ENCODE measurements at places on chromosomes 12 and 14.

GRCh38 chr14:30585204-30585603, 26.2 kb downstream of the G2E3 start:
- no peak overlapping the region for H3K27ac ChIP-seq
- no peaks in the 10 kb centered on the region for H3K27me3 ChIP-seq
- H3K4me1 ChIP-seq = peaks cover 23% of the 10 kb centered on the region
- peaks cover 65% of the 10 kb centered on the region for H3K36me3 ChIP-seq

GRCh38 chr12:7143564-7143963, 13.4 kb downstream of the CLSTN3 start:
- peaks cover 62% of the 10 kb centered on the region for H3K36me3 ChIP-seq
- H3K4me3 ChIP-seq = no peak overlapping the region
- H3K27ac ChIP-seq = no peak overlapping the region
- H3K27me3 ChIP-seq = no peaks in the 10 kb centered on the region
- peaks cover 9% of the 10 kb centered on the region for H3K4me1 ChIP-seq

- H3K36me3 ChIP-seq = no peaks in the 10 kb centered on the region
- H3K27ac ChIP-seq = no peak overlapping the region
- H3K27me3 ChIP-seq = no peaks in the 10 kb centered on the region
Measured at GRCh38 chr12:78725033-78725432, 139.5 kb upstream of the SYT1 start.

- no peak overlapping the region for H3K27ac ChIP-seq
- no peaks in the 10 kb centered on the region for H3K27me3 ChIP-seq
- H3K4me1 ChIP-seq = no peaks in the 10 kb centered on the region
- no peak overlapping the region for H3K4me3 ChIP-seq
- no peak for DNase-seq
Measured at GRCh38 chr12:124160097-124160756, 134.7 kb upstream of the RFLNA start.

GRCh38 chr12:27142101-27142721, 59.8 kb upstream of the C12orf71 start:
- no peak overlapping the region for H3K4me3 ChIP-seq
- peaks cover 28% of the 10 kb centered on the region for H3K4me1 ChIP-seq
- H3K27me3 ChIP-seq = no peaks in the 10 kb centered on the region
- H3K36me3 ChIP-seq = no peaks in the 10 kb centered on the region
- DNase-seq = peak; percentile 21

DNA sequence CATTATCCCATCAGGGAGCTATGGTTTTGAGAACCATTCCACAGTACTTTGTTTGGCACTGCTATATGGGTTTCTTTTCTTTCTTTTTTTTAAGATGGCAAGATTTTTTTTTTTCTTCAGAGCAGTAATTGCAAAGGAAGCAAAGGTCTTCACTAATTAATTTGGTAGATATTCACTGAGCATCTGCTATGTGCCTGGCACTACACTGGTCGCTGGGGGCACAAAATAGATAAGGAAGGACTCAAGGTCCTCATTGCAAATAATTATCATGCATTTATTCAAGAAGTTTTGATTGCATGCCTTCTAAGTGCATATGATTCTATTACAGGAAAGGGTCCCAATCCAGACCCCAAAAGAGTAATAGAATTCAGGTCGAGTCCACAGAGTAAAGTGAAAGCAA, 10.0 kb upstream of the ATP2A2 start:
- DNase-seq = no peak
- peaks cover 33% of the 10 kb centered on the region for H3K27me3 ChIP-seq
- no peak overlapping the region for H3K27ac ChIP-seq
- H3K36me3 ChIP-seq = no peaks in the 10 kb centered on the region
- H3K4me3 ChIP-seq = no peak overlapping the region

DNA sequence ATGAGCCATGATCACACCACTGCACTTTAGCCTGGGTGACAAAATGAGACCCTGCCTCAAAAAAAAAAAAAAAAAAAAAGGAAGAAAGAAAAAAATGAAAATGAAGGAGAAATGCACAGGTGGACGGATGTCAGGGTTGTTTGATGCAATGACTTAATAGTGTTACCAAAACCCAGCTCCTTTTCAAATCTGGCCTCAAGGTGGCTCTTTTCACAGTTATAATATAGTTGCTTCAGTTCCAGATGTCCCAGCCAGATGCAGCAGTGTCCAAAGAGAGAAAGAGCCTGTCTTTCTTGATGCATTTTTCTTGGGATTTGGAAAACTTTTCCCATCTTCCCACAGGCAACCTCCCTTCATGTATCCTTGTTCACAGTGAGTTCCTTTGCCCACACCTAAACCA, 36.5 kb downstream of the KCNMB4 start:
- H3K27me3 ChIP-seq = no peaks in the 10 kb centered on the region
- no peak overlapping the region for H3K4me3 ChIP-seq
- H3K36me3 ChIP-seq = peaks cover 2% of the 10 kb centered on the region
- DNase-seq = no peak

GRCh38 chr12:69704357-69704756, 5.3 kb upstream of the BEST3 start:
- no peaks in the 10 kb centered on the region for H3K36me3 ChIP-seq
- H3K27me3 ChIP-seq = peaks cover 2% of the 10 kb centered on the region
- no peak for DNase-seq

- no peak overlapping the region for H3K4me3 ChIP-seq
- H3K27ac ChIP-seq = no peak overlapping the region
- DNase-seq = no peak
- no peaks in the 10 kb centered on the region for H3K36me3 ChIP-seq
- H3K4me1 ChIP-seq = peaks cover 1% of the 10 kb centered on the region
Measured at GRCh38 chr12:111386885-111387284, 18.0 kb upstream of the PHETA1 start.

DNA sequence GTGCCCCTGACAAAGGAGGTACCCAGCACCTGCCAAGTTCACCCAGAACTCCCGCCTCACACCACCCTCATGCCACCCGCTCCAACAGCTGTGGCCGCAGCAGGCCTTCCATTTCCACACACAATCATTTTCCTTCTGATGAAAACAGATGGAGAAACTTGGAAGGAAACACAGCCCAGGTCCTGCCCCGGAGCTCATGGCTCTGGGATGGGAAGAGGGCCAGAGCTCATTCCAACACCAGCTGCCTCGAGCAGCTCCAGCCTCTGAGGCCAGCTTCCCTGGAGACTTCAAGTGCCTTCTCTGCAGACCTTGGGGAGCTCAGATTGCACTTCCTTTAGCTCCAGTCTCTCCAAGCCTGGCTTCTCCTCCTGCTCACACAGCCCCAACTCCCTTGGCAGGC, 55.1 kb upstream of the CMKLR1 start:
- H3K4me3 ChIP-seq = no peak overlapping the region
- H3K27me3 ChIP-seq = no peaks in the 10 kb centered on the region
- no peaks in the 10 kb centered on the region for H3K4me1 ChIP-seq

DNA sequence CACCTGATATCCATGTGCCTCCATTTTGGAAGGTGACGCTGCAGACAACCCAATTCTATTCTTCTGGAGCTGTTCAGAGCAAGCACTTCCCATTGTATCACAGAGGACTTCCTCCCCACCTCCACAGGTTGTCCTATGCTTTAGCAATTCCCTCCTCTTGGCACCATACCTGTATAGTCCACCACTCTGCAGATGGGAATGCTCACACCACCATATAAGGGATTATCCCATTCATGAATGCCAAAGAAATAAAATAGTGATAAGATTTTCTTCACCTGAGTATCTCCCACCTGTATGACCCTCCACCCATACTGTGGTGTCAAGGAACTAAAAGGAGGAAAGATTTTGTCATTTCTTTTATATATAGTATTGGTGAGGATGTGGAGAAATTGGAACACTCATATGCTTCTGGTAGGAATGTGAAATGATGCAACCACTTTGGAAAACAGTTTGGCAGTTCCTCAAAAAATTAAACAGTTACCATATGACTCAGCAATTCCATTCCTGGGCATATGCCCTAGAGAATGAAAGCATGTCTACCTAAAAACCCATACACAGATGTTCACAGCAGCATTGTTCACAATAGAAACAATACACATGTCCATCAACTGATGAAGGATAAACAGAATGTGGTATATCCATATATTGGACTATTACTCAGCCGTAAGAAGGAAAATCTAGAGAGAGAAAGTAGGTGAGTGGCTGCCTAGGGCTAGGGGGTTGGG, 75.2 kb downstream of the FIGNL2 start:
- no peak for DNase-seq
- no peaks in the 10 kb centered on the region for H3K36me3 ChIP-seq
- H3K4me1 ChIP-seq = no peaks in the 10 kb centered on the region
- H3K27me3 ChIP-seq = peaks cover 3% of the 10 kb centered on the region
- H3K27ac ChIP-seq = no peak overlapping the region
- H3K4me3 ChIP-seq = no peak overlapping the region
